CD4-positive, alpha-beta T cell treated with Interleukin-6 at 100 ng/mL for 8 hours (primary cell): ENCODE measurements at places on chromosomes 3 and 15.

DNA sequence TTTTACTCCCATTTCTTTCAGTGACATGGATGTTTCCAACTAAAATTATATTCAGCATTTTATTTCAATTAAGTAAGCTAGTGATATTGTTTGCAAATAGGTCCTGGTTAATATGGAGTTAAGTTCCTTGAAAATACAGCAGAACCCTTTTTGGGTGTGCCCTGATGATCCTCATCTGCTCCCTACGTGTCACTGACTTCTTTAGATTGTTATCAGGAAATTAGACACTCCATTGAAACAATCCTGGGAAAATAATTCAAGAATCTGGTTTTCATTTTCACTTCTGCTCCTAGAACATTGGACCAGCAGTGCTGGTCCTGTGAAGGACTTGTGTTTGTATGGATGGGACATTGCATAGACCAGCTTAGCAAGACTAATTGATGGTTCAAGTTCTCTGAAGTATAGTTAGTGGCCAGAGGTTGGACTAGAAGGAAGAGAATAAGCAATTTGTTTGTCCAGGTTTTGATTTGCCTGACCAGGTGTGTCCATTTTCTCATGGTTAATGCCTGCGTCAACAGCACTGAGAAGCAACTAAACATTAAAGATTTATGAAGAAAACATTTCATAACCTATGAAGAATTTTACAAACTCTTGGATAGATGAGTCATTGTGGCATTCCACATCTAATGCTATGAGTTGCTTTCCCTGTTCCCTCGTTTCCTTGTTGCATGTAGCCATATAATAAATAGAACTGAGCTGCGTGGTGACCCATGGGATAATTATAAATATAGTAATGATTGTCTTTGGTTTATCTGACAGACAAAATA lies 95.8 kb downstream of the ZPLD1 start:
- no peak for DNase-seq

- DNase-seq = no peak
Observed at GRCh38 chr15:25709437-25710159, 153.5 kb downstream of the ATP10A start.

GRCh38 chr3:66706890-66707289 lies 206.1 kb upstream of the LRIG1 start:
- DNase-seq = no peak

GRCh38 chr15:90539789-90540188 lies 10.1 kb downstream of the CRTC3 start:
- peak; percentile 48 for DNase-seq

DNA sequence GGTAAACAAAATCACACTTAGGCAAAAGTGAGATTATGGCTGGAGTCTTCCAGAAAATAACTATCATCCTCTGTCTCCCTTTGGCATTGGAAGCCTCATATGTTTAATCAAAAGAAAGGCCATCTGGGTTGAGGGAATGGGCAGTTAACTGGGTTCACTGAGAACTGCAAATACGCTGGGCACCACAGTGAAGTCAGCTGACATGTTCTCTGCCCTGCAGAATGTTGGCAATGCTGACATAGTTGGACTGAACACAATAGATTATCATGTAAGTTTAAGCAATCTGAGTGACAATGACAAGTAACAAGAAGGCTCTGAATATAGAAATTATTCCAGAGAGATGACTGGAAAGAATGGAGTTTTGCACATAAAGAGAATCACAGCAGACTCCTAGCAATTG lies 43.8 kb upstream of the SLC25A26 start:
- no peak for DNase-seq

GRCh38 chr3:175272392-175272791 lies 413.3 kb downstream of the NAALADL2 start:
- no peak for DNase-seq

- DNase-seq = no peak
Observed at GRCh38 chr3:158354713-158355112, 216.3 kb upstream of the MLF1 start.

- DNase-seq = no peak
Observed at GRCh38 chr3:152505926-152506325, 237.2 kb downstream of the MBNL1 start.

- peak; percentile 54 for DNase-seq
Observed at GRCh38 chr3:160941885-160942494, 163.2 kb downstream of the B3GALNT1 start.

DNA sequence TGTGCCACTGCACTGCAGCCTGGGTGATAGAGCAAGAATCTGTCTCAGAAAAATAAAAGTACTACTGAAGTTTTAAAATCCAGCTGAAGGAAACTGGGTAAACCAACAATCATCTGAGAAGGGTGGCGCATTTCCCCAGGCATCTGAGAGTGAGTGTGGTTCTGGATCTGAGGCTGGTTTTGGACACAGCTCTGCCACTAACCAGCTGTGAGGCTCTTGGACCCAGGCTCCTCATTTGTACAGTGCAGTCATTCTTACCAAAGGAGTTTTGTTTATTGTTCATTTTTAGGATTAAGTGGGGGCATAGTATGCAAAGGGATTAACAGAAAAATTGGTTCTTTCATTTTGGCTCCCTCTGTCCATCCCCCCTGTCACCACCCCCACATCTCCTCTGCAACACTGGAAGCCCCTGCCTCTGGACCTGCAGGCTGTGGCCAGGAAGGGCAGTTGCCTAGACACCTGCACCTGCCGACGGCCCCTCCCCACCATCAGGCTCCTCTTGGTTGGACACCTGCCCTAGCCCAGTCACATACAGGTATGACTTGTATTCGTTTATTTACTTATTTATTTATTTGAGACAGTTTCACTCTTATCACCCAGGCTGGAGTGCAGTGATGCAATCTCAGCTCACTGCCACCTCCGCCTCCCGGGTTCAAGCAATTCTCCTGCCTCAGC lies 8.8 kb downstream of the NUP210 start:
- no peak for DNase-seq

GRCh38 chr3:141399200-141399599 lies 30.9 kb downstream of the ZBTB38 start:
- DNase-seq = no peak

DNA sequence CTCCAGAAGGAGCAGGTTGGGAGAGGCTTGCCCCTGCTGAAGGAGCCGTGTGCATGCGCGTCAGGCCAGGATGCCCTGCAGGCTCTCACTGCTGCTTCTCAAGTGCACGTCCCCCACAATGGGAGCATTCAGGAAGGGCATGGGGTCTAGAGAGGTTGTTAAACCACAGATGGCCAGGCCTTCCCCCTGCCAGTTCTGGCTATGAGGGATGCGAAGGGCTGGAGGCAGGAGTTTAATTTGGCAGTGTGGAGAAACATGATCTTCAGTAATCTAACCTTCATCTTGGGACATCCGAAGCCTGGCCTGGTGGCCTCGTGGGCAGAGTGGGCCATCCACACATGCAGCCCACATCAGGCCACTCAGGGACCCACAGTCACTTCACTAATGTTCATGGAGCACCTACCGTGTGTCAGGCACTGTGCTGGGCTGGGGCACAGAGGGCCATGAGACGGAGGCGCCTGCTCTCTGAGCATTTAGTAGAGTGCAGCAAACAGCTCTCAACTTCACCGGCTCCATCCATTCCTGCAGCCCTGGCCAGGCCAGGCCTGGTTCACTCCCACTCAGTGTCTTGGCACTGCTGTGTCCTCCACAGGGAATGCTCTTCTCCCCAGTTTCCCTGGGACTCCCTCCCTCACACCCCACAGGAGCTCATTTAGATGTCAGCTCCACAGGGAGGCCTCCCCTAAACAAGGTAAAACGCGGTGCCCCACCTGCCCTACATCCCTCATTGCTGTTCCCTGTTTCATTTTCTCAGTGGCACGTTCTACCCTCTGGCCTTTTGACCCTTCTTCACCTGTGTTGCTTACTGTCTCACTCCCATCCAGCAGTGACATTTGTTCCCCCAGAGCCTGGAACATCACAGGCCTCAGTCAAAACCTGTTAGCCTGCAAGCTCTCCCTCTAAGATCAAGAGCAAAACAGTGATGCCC lies 4.0 kb downstream of the CFAP100 start:
- DNase-seq = no peak

DNA sequence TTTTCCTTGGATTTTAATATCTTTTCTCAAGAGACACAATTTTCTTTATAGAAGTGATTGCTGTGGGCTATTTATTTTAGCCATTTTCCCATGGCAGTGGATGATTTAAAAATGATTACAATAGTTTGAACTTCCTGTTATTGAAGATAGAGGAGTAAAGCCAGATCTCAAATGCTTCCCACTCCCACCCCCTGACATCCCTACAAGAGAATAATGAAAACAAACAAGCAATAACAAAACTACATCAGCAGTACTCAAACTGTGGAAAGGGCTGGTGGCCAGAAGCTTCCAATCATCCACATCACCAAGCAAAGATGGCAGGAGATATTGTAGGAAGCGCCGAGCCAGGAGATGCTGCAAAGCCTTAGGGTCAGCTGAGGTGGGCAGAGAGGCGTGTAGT lies 831.1 kb upstream of the NR2F2 start:
- no peak for DNase-seq

DNA sequence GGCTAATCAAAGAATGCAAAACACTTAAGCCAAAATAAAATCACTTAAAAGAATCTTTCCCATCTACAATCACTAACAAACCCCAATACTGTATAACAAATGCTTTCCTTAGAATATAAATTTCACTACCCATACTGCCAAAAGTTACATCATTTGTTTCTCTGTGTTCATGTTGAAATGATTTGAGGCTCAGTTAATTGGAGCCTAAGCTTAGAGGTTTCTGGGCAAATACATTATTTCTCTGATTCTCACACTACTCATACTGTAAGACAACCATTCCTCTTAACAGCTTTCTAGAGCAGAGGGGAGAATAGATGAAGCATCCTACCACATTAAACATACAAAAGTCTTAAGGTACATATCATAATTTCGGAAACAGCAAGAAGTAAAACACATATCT lies 2.1 kb downstream of the RIOX2 start:
- DNase-seq = no peak

DNA sequence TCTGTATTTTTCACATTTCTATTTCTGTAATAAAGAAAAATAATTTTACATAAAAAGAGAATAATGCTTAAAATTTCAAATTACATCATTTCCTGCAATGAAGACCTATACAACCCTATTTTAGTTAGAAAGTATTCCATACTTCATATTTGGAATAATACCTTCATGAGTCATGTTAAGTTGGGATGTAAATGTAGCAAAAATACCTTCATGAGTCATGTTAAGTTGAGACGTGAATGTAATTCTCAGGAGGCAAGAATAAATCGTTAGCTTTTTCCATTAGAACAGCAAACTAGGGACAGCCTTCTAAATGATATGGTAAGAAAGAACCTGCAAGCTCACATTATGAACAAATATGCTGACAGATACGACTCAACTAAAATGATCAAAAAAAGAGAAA lies 91.9 kb downstream of the NAALADL2 start:
- no peak for DNase-seq

DNA sequence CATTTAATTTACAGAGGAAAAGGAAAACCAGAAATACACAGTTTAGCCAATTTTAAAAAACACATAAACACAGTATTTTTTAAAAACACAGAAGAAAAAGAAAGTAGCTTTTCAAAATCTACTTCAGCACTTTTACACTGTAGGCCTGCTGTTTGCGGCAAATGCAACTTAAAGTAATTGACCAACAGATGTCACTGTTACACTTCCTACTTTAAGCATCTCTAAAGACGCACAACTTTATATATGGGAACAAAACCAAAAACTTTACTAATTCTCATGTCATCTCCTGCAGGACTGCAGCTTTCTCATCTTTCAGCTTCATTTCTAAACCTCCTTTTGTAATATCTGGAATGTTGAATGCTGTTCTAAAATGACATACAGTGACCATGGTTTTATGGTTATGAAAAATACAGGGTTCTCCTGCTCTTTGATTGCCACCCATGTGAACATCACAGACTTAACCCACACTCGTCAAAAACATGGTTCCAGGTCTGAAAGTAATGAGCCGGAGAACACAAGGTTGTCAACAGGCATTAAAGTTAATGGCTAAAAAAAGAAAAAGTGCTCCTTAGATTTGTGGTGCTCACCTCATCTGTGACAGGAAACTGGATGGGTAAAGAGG lies 107.9 kb downstream of the FMN1 start:
- DNase-seq = peak; percentile 44

DNA sequence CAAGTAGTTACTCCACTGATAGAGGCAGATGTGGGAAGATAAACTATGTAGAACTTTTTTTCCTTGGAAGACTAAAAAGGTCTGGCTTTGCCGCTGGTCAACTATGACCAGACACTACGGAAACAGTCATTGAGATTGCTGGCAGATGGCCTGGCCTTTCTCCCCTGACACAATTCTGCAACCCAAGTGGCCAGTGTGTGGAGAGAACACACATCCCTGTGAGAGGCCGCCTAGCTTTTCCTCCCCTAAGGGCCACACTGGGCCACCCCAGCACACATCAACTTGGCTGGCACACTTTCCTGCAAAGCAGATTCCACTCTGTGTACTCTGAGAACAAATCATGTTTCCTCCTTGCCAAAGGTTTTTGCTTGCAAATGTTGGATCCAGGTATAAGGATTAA lies 10.4 kb upstream of the TJP1 start:
- DNase-seq = no peak

GRCh38 chr3:172808969-172809546 lies 58.5 kb downstream of the ECT2 start:
- no peak for DNase-seq

DNA sequence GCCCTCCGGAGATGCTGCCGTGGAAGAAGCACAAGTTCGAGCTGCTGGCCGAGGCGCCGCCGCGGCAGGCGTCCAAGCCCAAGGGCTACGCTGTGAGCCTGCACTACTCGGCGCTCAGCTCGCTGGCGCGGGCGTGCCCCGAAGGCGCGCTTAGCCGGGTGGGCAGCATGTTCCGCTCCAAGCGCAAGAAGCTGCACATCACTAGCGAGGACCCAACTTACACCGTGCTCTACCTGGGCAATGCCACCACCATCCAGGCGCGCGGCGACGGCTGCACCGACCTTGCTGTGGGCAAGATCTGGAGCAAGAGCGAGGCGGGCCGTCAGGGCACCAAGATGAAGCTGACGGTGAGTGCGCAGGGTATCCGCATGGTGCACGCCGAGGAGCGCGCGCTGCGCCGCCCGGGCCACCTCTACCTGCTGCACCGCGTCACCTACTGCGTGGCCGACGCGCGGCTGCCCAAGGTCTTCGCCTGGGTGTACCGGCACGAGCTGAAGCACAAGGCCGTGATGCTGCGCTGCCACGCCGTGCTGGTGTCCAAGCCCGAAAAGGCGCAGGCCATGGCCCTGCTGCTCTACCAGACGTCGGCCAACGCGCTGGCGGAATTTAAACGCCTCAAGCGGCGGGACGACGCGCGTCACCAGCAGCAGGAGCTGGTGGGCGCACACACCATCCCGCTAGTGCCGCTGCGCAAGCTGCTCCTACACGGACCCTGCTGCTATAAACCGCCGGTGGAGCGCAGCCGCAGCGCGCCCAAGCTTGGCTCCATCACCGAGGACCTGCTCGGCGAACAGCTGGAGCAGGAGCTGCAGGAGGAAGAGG lies 1.3 kb downstream of the FAM43A start:
- DNase-seq = no peak

- DNase-seq = no peak
Observed at GRCh38 chr3:117129516-117129915, 419.9 kb downstream of the TUSC7 start.

- no peak for DNase-seq
Observed at GRCh38 chr3:15875016-15875689, 77.4 kb upstream of the ANKRD28 start.

GRCh38 chr15:90087454-90088154 lies 14.7 kb downstream of the IDH2 start:
- no peak for DNase-seq
